ENCODE measurements at places on chromosomes 4 and X.

DNA sequence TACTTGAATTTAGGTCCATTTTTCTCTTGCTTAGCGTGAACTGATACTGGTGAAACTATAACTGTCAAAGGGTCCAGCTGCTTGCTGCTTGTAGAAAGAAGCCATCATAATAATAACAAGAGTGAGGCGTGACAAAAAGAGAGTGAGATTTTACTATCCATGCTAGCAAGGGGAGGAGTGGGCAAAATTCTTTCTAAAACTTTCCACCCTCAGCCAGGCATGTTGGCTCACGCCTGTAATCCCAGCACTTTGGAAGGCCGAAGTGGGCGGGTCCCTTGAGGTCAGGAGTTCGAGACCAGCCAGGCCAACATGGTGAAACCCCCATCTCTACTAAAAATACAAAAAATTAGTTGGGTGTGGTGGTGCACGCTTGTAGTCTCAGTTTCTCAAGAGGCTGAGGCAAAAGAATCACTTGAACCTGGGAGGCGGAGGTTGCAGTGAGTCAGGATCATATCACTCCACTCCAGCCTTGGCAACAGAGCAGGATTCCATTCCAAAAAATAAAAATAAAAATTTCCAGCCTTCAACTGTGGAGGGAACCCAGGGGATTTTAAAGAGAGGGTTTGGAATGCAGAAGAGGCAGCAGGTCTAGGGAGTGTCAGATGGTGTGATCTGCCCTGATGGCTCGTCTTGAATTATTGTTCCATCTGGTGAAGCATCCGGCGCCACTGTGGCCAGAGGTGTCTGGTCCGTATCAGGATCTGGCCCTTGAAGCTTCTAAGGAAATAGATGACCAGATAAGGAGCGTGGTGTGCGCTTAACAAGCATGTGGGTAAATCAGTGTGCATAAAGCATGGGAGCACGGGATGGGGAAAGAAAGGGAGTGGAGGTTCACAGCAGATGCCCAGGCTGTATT, 51.8 kb downstream of the LRP2BP start:
- DNase-seq = no peak

DNA sequence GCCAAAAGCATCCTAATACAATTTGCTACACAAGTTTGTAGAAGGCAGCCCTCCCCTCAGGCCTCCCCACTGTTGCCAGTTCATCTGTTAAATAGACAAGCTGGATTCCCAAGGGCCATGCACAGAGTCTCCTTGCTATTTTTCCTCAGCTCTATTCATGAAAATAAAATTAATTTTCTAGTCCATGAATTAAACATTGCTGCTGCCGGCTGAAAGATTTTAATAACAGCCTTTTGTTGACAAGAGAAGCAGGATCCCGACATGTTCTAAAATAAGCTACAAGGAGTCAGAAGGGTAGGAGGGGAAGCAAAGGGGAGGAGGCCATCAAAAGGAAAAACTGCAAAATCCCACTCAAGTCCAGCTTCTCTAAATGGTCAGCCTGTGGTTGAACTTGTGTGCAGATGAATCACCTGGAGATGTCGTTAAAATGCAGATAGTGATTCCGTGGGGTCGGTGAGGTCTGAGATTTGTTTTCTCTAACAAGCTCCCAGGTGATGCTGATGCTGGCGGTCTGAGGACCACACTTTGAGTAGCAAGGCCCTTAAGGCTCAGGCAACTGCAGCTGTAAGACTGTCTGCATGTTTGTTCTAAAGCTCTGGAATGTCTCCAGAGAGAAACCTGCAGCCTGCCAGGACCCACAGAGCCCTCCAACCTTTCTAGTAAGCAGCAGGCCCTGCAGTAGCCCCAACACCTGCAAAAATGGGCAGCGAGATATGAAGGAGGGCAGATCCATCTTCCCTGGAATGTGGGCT, 9.4 kb downstream of the SCD5 start:
- DNase-seq = no peak

GRCh38 chr4:35934320-35934981, 309.9 kb downstream of the ARAP2 start:
- DNase-seq = no peak

- no peak for DNase-seq
These were observed 67.7 kb upstream of the SPANXN2 start for GRCh38 chrX:143788265-143788664.

DNA sequence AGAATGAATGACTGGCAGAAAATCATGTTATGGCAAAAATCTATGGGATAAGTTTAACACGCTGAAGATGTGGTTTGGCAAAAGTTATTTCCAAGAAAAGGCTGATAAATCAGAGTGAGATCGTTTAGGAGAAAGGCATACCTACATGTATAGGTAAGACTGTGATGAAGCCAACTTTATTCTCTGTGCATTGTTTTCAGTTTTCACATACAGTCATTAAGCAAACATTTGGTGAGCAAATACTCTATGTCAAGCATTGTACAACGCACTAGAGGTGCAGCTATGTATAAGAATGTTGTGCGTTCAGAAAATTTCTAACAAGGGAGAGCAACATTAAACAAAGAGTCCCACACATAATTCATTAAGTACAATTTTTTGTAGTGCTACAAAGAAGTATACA, 121.7 kb downstream of the TEX13A start:
- no peak for DNase-seq

DNA sequence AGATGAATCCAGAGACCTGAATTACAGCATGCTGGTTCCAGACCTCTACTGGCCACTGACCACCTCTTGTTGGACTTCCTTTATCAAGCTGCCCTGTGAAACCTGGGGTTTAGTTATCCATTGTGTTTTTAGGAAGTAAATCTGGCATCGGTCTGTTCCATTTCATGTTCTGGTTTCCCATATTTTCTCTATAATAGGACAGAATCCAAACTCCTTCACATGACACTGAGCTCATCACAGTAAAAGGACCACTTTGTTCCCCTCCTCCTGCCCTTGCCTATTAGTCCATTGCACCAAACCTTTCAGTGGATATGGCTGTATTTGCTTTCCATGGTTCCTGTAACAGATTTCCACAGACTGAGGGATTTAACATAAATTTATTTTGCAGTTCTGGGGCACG, 4.0 kb downstream of the MFAP3L start:
- DNase-seq = no peak

DNA sequence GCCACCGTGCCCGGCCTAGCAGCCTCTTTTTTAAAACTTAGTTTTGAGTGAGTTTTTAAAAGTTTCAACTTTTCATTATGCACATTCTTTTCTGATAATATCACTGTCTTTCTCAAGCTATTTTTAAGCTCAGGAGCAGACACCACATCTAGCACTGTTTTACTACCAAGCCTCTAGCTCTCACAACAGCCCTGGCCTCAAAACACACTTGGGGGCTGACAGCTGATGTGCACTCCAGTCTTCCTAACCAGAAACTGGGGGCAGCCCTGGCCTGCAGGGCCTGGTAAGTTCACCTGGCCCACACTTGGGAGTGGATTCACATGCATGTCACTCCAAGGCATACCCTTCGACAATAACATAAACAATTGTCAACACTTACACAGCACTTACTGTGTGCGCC, 34.0 kb downstream of the CENPU start:
- DNase-seq = no peak
